ENCODE measurements at places on chromosomes 11 and 22.

DNA sequence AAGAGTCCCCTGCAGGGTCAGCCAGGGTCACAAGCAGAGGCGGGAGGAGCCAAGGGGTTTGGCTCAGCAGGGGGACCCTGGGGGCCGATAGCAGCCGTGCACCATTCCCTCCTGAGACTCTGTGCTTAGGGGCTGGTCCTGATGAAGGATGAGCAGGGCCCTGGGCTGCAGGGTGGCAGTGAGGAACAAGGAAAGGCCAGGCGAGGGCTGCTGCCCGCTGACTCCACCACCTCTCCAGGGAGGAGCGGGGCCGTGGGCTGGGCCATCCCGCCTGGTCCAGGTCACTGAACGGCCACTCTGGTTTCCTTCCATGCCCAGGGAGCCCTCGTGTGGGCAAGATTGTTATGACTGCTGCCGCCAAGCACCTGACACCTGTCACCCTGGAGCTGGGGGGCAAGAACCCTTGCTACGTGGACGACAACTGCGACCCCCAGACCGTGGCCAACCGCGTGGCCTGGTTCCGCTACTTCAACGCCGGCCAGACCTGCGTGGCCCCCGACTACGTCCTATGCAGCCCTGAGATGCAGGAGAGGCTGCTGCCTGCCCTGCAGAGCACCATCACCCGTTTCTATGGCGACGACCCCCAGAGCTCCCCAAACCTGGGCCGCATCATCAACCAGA is 9.2 kb upstream of the NDUFS8 start:
- DNase-seq, result no peak

- DNase-seq, result no peak
These were observed 1.3 kb downstream of the EIF3M start for GRCh38 chr11:32584921-32585320.

DNA sequence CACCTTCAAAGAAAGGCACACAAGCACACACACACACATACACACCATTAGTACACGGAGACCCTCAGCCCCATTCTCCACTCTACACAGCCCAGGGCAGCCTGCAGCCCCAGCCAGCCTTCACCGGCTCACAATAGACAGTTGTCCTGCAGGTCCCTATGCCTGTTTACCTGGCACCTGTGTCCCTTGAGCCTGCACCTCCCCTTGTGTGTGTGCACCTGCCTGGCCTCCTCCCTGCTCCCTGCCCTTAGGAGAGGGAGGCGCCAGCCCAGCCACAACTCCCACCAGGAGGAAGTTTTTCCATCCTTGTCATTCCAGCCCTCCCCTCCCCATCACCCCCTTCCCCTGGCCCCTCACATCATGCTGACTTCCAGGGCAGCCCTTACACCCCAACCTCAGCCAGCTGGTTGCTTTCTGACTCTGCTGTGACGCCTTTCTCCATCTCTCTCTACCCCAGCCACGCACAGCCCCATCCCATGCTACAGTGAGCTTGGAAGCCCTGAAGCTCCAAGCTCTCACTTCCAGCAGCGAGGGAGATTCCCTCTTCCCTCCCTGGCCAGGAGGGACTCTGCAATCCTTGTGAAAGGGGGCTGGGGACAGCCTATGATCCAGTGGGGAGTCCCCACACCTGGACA is 4.4 kb downstream of the AHNAK start:
- DNase-seq, result no peak

GRCh38 chr11:2666401-2666741 is 33.4 kb downstream of the KCNQ1OT1 start:
- DNase-seq, result no peak

DNA sequence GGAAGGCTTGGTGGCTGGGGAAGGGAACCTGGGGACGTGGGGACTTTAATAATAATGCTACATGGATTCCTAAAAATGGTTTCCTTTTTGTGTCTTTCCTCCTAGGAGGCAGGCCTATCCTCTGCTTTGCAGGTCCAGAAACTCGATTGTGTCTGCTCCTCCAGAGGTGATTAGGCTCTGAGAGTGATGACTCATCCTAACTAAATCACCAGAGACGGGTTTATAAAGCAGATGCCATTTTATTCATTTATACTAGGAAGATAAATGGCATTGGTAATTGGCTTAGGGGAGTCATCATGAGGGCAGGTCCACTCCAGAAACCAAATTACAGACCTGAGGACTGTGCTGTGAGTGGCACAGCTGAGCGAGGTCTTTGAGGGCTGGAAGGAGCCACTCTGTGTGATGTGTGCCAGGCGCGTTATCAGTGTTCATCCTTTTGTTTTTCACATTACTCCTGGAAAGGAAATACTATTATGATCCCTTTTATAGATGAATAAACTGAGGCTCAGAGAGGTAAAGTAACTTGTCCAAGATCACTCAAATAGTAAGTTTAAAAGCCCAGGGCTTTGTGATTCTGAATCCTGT is 7.1 kb downstream of the NLRX1 start:
- no peak for DNase-seq

DNA sequence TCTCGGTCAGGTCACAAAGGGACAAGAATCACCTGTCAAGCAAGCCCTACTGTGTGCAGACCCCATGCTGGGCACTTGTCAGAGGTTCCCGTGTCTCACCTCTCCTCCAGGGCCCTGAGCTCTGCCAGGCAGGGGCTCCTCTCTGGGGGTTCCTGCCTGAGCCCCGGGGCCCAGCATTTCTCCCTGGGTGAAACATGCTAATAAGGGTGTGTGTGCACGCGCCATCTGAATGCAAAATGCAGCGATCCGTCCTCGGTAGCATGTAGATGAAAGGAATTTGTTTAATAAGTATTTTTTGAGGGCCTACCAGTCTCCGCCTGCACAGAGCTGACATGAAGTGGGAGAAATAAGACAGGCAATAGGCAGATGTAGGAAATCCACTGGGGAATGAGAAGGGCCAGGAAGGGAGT is 5.8 kb downstream of the ELFN2 start:
- no peak for DNase-seq

DNA sequence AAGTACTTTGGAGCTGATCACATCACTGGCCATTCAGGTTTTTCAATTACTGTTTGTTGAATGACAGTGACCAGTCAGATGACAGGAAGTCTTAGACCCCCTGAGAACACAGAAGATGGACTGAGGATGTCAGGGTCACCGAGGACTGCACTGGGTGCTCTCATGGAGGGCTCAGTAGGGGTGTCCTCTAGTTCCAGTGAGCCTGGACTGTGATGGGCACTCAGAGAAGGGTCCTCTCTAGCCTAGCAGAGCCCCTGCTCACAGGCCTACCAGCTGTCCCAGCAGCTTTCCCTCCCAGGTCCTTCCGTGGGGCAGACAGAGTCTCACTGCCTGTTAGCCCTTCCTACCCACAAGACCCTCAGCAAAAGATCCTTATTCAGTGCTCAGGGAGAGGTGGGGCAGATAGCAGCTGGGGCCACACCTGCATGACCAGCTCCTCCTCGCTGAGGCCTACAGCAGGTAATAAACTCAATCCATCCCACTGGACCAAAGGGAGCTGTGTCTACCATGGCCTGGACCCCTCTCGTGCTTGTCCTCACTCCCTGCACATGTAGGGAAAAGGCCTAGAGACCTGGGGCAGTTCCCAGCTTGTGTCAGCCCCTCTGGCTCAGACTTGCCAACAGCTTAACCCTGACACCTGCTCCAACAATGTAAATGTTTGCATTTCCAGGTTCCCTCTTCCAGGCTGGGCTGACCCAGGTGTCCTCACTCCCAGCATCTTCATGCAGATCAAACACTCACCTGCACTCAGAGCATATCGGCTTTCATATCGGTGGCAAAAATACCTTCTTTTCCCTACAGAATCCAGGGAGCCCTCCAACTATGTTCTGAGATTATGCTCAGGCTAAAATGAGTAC is 25.2 kb upstream of the VPREB1 start:
- DNase-seq, result no peak

DNA sequence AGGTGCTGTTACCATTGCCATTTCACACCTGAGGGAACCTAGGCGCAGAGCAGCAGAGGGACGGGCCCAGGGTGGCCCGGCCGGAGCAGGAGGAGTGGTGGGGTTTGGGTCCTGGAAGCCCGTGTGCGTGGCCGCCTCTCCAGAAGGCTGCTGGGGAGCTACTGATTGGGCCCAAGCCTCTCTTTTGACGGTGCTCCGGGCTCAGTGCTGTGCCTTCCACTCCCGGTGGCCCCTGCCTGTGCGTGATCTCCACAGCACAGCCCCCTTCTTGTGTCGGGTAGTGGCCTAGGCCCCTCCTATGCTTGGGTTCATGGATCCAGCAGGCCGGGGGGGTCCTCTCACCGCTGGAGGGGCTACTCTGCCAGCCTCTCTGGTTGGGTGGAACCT is 41.0 kb downstream of the SMIM38 start:
- DNase-seq, result no peak

GRCh38 chr11:14148653-14149273 is 186.2 kb downstream of the SPON1 start:
- DNase-seq, result peak; percentile 36

- DNase-seq, result no peak
These were observed 12.6 kb upstream of the WDR74 start for GRCh38 chr11:62851807-62852522.

GRCh38 chr11:68867066-68867465 is 25.4 kb upstream of the CPT1A start:
- DNase-seq, result no peak

DNA sequence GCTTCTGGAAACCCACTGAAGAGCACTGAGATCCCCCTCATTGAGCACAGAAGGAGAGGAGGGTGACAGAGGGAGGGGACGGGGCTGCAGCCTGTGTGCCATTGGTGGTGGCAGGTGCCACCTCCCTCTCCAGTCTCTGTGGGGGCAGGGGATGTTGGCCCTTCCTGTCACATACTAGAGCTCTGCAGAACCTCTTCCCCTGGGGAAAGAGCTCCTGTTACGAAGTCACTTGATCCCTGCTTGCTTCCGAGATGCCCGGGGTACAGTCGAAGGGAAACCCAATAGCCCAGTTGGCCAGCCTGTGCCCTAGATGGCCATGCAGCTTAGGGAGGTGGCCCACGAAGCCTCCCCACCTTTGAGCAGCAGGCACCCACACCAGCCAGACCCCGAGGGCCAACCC is 29.4 kb downstream of the DAGLA start:
- DNase-seq, result no peak

DNA sequence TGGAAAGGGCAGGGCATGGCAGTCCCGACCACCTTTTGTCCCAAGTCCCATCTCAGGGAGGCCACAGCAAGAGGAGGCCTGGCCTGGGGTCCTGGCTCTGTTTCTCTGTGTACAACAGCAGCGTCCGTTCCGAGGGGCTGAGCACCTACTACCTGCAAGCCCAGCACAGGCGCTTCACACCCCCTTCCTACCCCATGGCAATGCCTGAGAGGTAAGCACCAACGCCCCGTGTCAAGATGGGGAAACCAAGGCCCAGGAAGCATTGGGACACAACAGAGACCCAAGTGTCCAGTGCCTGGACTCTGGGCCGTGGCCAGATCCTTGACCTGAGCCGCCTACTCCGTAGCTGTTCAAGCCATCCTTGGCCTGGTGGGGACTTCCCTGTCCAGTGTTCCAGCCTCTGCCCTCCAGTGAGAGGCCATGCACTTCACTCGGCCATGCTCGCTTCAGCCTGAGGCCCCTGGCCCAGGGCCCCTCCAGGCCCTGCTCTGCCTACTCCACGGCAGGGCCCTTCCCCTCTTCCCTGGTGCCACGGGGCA is 14.3 kb upstream of the TCF20 start:
- DNase-seq, result no peak

- DNase-seq, result peak; percentile 75
These were observed 7.8 kb downstream of the PRR14L start for GRCh38 chr22:31742115-31742514.

DNA sequence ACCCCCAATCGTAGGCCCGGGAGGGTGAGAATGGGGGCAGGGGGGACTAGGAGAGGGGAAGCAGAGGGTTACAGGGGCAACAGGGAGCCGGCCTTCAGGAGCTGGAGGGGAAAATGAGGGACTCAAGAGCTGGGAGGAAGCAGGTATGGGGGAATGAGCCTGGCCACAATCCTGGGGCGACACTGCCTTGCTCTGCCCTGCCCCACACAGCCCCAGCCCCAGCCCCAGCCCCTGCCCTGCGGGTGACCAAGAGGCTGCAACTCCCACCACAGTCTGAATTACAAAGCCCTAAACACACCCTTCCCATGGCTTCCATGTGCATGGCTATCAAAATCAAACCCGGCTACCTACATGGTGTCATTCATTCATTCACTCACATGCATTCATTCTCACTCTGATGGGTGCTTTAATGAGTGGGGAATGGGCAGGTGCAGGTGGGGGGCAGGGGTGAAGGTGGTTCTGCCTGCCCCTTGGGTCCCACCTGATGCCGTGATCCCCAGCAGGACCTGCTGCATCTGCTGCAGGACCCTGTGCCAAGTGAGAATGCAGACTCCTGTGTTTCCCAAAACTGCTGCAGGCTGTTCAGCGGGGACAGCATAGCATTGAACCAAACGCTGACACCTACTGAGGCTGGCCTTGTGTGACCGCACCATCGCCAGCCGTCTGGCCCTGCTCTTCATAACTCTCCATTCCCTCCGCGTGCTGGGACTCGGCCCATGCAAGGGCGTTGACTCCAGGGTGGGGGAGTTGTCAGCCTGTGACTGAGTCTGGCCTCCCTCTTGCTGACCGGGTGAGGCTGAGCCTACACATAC is 9.5 kb upstream of the LINC01488 start:
- no peak for DNase-seq

- DNase-seq, result no peak
These were observed 29.3 kb downstream of the ZBTB16 start for GRCh38 chr11:114088836-114089235.

- no peak for DNase-seq
These were observed 11.3 kb downstream of the TPCN2 start for GRCh38 chr11:69059985-69060384.

DNA sequence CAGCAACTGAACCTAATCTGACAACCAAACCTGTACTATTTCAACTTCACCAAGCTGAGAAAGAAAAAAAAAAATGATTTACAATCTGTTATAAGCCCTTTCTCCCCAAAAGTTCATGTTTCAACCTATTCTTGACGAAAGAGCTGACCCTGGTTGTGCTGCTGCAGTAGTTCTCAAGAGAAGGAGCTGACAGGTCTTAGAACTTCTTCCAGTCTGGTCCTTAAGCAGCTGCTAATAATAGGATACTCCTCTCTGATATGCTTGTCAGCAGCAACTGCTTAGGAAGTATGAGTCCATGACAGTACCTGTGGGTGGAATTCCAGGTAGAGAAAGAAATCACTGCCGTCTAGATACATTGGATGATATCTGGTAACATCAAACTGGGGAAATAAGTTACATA is 735.1 kb upstream of the CCDC90B start:
- no peak for DNase-seq

GRCh38 chr11:2724104-2724503 is 24.3 kb upstream of the KCNQ1OT1 start:
- DNase-seq, result no peak

DNA sequence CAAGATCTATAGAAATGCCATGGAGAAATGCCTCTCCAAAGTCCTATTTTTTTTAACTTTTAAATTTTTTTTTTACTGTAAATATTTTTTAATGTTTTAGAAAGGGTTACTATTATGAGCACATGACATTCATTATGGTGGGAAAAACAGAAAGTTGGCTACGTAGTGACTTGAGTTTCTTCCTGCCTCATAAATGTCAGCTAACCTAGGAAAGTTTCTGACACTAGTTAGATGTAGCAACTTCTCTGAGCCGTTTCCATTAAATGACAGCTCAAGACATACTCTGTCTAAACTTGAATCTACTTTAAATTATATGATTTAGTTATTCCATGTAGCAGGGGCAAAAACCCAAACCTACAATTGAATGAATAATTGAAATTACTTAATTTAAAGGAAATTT is 18.4 kb upstream of the CTSC start:
- peak; percentile 67 for DNase-seq
